Omental fat pad (tissue), 4 donors: ENCODE measurements at places on chromosomes 1 and 21. TPM values are rescaled to one million over a fixed set of nuclear protein-coding genes. Genes with fewer than 3 reads are reported as not detected.

- DNase-seq = no peak
These were observed 277.2 kb downstream of the KCTD3 start for GRCh38 chr1:215844266-215844665.

The KCNJ15 gene
- total RNA-seq = 1.2 TPM

The GSTM1 gene
- not detected for total RNA-seq

DNA sequence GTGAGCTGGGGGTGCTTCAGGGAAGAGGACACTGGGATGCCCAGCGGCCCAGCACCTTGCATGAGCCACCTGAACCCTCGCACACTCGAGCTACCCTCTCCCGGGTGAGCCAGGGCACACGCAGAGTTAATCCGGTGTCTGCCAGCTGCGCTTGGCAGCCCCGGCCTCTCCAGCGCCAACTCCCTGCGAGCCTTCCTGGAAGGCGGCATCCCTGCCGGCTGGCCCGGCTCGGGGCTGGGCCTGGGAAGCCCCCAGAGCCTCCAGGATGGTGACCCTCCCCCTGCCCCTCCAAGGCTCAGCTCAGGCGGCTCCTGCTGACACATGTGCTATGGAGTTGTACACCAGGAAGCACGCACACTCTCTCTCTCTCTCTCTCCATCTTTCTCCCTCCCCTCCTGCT, 48.7 kb downstream of the RAP1GAP start:
- DNase-seq = no peak

DNA sequence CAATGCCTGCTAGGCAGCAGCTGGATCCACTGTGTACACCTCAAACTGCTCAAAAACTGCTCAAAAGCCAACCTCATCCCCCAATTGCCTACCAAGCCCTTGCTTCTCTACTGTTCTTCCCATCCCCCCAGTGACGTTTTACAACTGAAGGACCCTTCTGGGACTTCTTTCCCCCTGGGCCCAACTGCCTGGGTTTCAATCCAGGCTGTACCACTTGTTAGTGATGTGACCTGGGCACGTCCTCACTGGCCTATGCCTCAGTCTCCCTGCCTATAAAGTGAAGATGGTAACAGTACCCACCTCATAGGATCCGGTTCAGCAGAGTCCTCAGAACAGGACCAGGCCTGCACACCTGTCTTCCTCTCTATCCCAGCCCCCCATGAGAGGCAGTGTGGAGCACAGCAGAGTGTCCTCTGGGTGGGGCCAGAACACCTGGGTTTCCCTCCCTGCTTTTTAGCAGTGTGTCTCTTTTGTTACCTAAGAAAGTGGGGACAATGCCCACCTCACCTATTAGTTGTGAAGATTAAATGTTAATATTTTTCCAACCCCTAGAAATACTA, 1.9 kb upstream of the TEKT2 start:
- DNase-seq = no peak

The DHCR24 gene
- total RNA-seq = 175 TPM

The PLA2G5 gene
- 0.60 TPM for total RNA-seq

GRCh38 chr1:234694661-234695060, 84.7 kb upstream of the IRF2BP2 start:
- DNase-seq = no peak

The ADAMTSL4 gene
- 42.7 TPM for total RNA-seq

DNA sequence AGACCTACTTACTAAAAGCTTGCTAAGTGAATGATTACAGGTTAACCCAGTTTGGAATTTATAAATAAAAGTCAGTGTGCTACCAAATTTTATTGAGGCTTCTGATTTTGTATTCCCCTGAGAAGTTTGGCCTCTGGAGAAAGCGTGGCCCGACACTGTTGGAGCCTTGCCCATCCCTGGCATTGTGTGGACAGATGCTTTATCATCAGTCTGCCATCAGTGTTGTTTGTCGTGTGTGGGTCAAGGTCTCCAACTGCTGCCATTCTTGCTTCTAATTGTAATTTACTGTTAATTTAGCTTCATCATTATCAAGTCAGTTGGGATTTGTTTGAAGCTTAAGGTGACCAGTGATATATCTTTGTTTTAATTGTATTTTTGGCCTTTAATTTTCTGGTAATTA, 62.0 kb upstream of the LPGAT1 start:
- DNase-seq = no peak

DNA sequence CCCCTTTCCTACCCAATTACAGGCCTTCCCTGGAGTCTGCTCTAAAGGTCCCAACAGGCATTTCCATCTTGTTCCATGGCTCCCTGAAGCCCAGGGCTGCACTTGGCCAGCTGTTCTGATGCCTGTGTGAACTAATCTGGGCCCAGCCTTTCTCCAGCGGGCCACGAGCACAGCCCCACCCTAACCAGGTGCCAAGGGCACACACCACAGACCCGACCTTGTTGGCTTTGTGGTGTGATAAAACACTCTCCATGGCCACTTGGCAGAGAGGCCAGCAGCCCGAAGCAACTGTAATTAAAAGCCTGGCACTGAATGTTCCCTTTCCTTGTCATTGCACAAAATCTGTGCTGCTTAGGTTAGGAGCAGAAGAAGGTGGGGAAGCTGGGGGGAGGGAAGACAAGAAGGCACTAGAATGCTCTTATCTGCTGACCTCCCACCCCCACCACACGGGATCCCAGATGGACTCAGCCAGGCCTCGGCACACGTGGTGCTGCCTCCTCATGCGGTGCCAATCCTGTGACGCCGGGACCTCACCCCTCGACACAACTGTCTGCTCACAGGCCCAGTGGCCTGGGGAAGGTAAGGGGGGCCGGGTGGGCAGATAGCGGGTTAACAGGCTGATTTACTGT, 9.9 kb downstream of the HCRTR1 start:
- DNase-seq = no peak

The IFNAR1 gene
- 53.3 TPM for total RNA-seq

DNA sequence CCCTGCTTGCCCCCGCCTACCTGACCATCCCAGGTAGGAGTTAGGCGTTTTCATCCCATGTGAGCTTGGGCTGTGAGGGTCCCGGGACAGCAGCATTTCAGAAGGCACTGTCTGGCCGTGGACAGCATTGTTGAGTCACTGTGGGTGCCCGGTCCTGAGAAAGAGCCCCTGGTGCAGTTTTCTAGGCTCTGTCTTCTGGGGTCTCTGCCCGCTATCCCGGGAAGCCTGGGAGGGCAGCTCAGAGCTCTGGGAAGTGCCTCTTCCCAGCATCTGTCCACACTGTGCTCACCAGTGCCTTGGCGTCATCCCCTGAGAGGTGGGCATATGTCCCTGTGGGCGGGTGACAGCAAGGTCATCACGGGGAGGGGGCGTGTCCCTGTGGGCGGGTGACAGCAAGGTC, 11.4 kb upstream of the ZNF669 start:
- DNase-seq = no peak

The RNPEP gene
- 37.2 TPM for total RNA-seq

- no peak for DNase-seq
These were observed 37.5 kb upstream of the JUN start for GRCh38 chr1:58821309-58821708.

GRCh38 chr1:155002464-155003226, at the start of gene ZBTB7B:
Gene ZBTB7B (plus strand): TSS chr1:155002802. CDS start chr1:155014661, 11,859 bp downstream.
- DNase-seq = no peak

DNA sequence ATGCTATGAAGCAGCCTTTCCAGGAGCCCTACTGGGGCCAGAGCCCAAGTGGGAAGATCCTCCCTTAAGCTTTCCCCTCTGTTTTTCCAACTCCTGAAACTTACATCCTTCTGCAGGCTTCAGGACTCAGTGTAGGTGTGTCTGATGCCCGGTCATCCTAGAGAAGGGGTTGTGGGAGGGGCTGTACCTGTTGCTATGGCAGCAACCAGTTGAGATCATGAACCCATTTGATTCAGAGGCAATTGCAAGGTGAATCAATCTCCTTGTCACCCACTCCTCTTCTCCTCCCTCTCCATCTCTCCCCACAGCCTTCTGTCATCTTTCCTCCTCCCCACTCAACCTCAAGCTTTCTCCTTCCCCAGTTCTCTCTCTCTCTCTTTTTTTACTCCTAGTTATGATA, 151.8 kb downstream of the CACNA1E start:
- DNase-seq = no peak

- DNase-seq = no peak
These were observed 7.5 kb downstream of the TP53BP2 start for GRCh38 chr1:223838125-223838854.

GRCh38 chr21:29671728-29672127, 268.1 kb downstream of the GRIK1 start:
- DNase-seq = no peak

The CCDC18 gene
- total RNA-seq = 12.6 TPM

- DNase-seq = no peak
These were observed 1192.1 kb upstream of the B3GALT2 start for GRCh38 chr1:194378517-194378916.

The RUNX3 gene
- total RNA-seq = 1.6 TPM
